ENCODE measurements at places on chromosomes 13 and 19. TPM values are rescaled to one million over a fixed set of nuclear protein-coding genes. Genes with fewer than 3 reads are reported as not detected.

Gene KLK2
- 0.29 TPM for total RNA-seq

Gene CBY2
- total RNA-seq: not detected

Gene PRR36
- not detected for total RNA-seq

Gene CNFN
- not detected for total RNA-seq

Data from activated CD8-positive, alpha-beta memory T cell treated with anti-CD3 and anti-CD28 coated beads, Interleukin-2, amount 10 ng/mL, durations not matched to agents 7 days and 5 days (primary cell).